Iris pigment epithelial cell (primary cell): ENCODE measurements at places on chromosomes 5 and 9.
A peak's percentile ranks its signal among the peaks of the same experiment; 100 is the strongest.

- DNase-seq: no peak
Observed at GRCh38 chr5:122400341-122400740, 88.3 kb downstream of the SNCAIP start.

DNA sequence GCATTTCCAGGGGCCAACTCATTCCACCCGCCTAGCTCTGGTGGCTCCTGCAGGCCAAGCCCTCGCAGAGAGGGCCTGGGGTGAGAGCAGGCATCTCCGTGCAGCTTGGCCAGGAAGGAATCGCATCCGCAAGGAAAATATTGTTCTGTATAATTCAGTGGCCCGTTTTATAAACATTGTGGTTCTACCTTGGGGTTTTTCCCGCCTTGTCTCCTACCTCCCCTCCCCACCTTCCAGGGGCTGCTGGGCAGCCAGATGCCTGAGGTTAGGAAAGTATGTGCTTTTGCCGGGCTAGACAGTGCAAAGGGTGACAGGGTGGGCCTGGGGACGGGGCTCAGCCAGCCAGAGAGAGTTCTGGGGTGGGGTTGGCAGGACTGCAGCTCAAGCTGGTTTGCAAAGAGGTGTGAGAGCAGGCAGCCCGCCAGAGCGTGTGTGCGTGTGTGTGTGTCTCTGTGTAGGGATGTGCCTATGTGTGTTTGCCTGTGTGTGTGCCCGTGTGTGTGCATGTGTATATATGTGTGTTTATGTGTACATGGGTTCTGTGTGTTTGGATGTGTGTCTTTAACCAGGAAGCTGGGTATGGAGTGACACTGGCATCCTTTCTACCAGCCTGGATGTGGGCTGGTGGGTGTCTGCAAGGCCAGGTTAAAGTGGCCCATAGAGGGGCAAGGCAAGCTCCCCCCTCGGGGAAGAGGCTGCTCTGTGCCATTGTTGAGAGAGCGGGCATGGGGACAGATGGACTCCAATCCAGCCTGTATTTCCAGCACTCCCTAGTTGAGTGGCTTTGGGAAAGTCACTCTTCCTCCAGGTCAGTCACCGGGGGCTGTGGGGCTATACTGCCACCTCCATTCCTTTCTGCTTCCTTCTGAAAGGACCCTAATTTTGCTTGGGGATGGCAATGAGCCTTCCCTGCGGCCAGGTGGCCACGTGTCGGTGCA lies 10.6 kb upstream of the SLC2A6 start:
- no peak for DNase-seq

GRCh38 chr9:37938121-37938891 lies 34.4 kb upstream of the SLC25A51 start:
- DNase-seq: peak; percentile 86

- no peak for DNase-seq
Observed at GRCh38 chr5:166302166-166302565, 1989.3 kb upstream of the WWC1 start.

DNA sequence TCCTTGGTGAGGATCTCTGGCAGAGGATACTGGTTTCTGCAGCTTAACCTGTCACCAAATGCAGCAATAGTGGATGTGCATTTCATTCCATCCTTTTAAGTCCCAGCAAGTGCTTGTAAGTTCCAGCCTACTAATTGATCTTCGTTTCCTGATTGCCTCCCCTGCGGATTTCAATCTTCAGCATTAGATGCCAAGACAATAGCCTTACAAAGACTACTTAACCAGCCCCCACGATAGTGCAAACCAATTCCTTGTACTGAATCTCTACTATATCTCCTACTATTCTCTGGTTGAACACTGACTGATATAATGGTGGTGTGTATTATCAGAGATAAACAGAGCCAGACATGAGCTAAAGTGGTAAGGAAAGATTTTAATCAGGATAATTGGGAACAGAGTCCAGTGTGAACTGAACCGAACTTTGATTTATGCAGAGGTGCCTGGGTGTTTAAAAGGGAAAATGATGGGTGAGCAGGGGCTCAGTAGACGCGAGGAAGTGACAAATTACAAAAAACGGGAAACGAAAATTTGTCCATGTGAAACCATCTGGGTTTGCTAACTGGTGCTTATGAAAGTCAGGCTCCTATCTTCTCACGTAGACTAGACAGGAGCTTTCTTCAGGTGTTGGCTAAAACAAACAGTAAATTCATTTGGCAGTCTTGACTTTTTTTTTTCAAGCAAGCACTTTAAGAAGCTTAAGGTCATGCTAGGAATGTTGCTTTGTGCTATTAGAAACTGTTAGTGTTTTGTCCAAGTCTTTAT lies 106.9 kb upstream of the ST8SIA4 start:
- DNase-seq: no peak

DNA sequence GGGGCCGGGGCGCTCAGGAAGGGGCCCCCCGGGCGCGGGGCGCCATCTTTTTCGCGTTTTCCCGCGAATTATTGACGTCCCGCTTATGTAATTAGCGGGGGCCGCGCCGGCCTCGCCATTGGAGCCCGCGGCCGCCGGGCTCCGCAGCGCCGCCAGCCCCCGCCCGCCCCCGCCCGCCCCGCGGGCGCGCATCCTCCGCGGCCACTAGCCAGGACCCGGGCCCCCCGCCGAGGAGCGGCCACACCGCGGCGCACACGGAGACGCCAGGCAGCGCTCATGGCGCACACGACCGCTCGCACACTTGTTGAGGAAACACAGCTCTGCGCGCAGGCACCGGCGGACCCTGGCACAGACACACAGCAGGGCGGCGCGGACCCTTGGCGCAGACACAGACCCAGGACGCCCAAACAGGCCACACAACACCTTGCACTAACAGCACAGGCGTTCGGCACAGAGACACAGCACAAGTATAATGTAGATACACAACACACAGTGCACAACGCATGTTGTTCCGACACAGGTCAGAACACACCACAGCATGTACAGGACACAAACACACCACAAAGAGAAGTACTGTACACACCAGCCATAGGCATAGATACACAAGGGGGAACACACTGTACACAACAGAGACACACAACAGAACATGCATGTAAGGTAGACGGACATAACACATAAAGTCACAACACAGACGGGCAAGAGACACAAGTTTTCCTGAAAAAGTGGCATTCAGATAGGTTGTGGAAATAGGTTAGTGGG lies 467 bp upstream of the PHF19 start:
- peak; percentile 56 for DNase-seq

DNA sequence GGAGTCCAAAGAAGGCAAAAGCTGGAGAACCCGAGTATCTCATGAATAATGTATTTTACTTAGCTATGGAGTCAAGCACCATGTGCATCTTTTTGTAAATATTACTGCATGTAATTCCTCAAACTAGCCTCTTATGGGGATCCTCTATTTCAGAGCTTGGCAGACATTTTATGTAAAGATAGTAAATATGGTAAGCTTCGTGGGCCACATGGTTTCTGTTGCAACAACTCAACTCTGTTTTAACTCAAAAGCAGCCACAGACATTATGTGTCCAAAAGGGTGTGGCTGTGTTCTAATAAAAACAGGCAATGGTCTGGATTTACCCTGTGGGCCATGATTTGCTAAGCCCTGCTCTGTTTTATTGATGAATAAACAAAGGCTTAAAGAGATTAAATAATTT lies 17.3 kb downstream of the DAPK1 start:
- DNase-seq: peak; percentile 25

GRCh38 chr5:169701910-169702451 lies 64.9 kb downstream of the DOCK2 start:
- DNase-seq: peak; percentile 47

DNA sequence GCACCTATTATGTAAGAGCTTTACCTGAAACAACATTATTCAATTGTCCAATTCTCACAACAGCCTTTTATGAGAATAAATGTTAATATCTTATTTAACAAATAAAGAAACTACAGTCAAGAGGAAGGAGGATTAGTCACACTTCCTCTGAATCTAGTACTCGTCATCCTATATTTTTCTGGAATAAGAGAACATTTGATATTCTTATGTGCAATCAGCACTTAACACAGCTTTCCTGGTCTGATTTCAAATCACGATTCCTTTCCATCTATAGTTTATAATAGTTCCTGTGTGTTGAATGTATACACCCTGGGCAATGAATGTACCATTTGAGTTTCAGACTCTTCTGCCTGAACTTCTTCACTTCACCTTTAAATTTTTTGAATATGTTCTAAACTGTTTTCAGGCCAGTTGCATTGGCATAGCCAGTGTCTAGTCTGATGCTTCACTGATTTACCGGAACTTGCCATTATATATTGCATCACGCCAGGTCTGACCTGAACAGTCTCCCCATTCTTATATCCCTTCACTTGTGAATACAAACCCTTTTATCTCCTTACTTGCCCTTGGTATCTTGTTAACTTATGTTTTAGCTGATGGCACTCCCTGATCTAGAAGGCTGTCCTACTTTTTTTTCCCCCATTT lies 698.3 kb downstream of the MAT2B start:
- DNase-seq: peak; percentile 67

DNA sequence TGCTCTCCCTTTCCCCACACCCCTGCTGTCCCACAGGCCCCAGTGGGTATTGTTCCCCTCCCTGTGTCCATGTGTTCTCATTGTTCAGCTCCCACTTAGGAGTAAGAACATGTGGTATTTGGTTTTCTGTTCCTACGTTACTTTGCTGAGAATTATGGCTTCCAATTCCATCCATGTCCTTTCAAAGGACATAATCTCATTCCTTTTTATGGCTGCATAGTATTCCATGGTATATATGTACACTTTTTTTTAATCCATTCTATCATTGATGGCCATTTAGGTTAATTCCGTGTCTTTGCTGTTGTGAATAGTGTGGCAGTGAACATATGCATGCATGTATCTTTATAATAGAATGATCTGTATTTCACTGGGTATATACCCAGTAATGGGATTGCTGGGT lies 25.6 kb downstream of the FER start:
- no peak for DNase-seq

- DNase-seq: peak; percentile 12
Observed at GRCh38 chr5:89847743-89848142, 561.8 kb downstream of the CETN3 start.

GRCh38 chr9:8486095-8486494 lies 686.5 kb upstream of the DMAC1 start:
- peak; percentile 3 for DNase-seq

- DNase-seq: no peak
Observed at GRCh38 chr5:37375091-37375490, 4.0 kb upstream of the WDR70 start.

- DNase-seq: no peak
Observed at GRCh38 chr5:134877159-134877558, 3.0 kb downstream of the TXNDC15 start.

DNA sequence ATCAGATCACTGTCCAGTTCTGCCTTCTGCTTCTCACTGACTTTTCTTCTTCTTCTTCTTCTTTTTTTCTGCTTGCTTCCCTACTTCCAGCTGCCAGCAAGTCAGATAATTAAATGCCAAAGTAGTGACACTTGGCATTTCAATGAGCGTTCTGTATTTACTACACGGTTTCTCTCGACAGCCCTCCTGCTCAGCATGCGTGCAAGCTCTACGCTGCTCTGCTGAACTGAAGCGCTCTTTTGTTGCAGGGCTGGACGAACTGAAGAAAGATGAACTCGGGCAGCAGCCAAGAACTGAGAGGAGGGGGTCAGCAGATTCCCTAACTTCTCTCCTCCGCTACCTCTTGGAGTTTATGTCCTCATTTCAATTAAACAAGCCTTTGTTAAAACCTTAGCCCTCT lies 319.1 kb downstream of the GLIS3 start:
- DNase-seq: peak; percentile 43

GRCh38 chr5:124725622-124726258 lies 20.7 kb downstream of the ZNF608 start:
- no peak for DNase-seq

DNA sequence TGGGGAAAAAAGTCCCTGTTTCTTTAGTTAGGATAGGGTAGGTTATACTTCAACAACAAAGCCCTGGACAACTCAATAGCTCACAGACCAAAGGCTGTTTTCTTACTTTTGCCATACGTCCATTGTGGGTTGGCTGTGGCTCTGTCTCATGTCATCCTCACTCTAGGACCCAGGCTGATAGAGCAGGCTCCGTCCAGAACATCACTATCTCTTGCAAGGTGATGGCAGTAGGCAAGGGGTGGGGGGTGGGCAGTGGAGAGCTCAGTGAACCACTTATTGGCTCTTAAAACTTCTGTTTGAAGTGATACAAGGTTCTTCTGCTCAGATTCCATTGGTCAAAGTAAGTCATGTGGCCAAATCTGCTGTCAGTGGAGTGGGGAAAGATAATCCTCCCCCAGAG lies 126.4 kb downstream of the CMYA5 start:
- DNase-seq: no peak

DNA sequence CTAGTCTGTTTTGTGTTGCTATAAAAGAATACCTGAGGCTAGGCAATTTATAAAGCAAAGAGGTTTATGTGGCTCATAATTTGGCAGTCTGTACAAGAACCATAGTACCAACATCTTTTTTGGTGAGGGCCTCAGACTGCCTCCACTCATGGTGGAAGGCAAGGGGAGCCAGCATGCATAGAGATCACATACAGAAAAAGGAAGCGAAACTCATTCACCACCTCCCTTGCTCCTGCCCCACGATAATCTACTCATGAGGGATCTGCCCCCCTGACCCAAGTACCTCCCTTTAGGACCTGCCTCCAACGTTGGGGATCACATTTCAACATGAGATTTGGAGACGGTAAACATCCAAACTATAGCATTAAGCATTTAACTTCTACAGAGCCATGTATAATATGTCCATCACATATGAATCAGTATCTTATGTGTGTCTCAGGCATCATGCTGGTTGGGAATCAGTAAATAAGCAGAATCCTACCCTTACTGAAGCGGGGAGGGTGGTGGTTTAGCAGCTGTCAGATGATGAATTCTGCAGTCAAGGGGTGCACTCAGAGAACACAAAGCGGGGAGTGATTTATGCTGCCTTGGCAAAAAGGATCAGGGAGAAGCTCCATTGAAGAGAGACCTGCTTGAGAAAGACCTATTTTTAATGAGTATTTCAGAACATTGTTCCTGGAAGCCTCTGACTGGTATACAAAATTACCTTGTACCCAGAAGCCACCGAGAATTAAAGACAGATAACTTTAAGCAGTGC lies 34.8 kb downstream of the HMGXB3 start:
- DNase-seq: no peak

- no peak for DNase-seq
Observed at GRCh38 chr9:109934136-109934856, 154.3 kb downstream of the PALM2AKAP2 start.

- DNase-seq: no peak
Observed at GRCh38 chr9:75876999-75877640, 13.4 kb upstream of the PCSK5 start.

DNA sequence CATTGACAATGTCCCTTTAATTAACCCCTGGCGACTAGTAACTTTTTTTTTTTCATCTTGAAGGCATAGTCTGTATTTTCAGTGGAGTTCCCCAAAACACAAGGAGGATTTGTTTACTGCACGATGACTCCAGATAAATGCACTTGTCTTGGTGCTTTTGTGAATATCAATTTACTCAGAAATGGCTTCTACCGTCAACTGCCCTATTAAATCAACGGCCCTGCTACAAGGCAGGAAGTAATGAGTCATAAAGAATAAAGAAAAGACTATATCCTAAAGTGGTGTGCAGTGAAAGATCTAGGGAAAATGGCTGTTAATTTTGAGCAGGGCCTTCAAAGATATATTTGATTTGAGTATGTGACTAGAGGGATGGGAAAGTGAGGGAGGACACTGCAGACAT lies 388.3 kb upstream of the CHD1 start:
- DNase-seq: no peak
